ENCODE measurements at places on chromosomes 13 and 19. TPM values are rescaled to one million over a fixed set of nuclear protein-coding genes. Genes with fewer than 3 reads are reported as not detected.

LRRC63 gene
- total RNA-seq: 0.41 TPM

PIP5K1C gene
- total RNA-seq: 12.8 TPM

SCAMP4 gene
- 51.6 TPM for total RNA-seq

LACC1 gene
- 22.9 TPM for total RNA-seq

PROZ gene
- not detected for total RNA-seq

ETV2 gene
- total RNA-seq: 1.6 TPM

TNNT1 gene
- 4.3 TPM for total RNA-seq

DNA sequence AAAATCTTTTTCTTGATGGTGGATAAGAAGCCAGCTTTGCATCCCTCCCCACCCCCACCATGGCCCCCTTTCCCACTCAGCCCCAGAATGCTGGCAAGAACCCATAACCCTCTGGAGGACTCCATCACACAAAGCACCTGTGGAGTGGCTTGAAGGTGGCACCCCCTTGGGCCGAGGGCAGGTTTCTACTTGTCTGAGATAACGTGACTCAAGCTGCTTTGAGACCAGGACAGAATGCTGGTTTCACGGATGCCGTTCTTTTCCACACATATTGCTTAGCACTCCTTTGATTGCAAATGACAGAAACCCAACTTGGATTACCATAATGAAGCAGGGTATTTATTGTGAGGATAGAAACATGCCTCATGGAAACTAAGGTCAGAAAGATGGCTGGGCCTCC is 82.2 kb downstream of the LACC1 start:
- no peak for DNase-seq

DNA sequence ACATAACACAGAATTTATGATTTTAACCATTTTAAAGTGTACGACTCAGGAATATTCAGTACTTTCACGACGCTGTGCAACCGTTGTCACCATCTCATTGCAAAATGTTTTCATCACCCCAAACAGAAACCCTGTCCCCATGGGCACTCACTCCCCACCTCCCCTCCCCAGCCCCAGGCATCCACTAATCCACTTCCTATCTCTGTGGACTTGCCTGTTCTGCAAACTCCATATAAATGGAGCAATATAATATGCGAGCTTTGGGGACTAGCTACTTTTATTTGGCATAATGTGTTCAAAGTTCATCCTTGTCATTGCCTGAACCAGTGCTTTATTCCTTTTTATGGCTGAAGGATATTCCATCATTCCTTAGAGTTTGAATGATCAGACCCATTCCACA is 7.3 kb upstream of the INSR start:
- DNase-seq: no peak

GRCh38 chr19:49528211-49528771 is 488 bp downstream of the RCN3 start:
- peak; percentile 81 for DNase-seq

DNA sequence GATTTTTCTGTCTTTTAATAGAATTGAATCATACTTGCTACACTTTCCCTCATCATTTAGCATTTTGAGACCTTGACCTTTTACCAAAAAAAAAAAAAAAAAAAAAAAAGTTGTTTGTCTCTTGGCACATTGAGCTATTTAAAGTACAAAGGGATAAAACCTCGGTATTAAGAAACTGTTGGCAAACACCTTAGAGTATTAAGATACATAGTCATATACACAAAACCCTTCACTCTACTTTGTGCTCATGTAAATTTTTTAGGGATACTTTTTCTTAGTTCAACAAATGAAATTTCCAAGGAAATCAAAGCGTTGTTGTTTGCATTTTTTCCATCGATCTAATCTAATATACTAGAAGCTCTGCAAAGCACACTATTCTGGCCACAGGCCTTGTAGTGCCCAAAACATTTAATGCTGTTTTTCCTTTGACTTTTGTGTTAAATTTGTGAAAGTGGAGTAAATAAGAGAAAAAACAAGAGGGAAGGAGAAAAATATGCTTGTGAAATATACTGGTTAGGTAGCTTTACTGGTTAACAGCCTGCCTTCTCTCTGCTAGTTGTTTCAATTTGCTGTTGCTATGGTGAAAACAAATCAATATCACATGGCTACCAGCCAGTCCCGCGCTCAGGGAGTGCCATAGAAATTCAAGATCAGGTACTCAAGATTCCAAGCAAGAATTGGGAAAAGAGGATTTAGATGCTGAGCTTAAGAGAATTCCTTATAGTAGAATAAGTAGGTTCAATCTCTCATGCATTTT is 2.6 kb downstream of the MBNL2 start:
- peak; percentile 57 for DNase-seq

DNA sequence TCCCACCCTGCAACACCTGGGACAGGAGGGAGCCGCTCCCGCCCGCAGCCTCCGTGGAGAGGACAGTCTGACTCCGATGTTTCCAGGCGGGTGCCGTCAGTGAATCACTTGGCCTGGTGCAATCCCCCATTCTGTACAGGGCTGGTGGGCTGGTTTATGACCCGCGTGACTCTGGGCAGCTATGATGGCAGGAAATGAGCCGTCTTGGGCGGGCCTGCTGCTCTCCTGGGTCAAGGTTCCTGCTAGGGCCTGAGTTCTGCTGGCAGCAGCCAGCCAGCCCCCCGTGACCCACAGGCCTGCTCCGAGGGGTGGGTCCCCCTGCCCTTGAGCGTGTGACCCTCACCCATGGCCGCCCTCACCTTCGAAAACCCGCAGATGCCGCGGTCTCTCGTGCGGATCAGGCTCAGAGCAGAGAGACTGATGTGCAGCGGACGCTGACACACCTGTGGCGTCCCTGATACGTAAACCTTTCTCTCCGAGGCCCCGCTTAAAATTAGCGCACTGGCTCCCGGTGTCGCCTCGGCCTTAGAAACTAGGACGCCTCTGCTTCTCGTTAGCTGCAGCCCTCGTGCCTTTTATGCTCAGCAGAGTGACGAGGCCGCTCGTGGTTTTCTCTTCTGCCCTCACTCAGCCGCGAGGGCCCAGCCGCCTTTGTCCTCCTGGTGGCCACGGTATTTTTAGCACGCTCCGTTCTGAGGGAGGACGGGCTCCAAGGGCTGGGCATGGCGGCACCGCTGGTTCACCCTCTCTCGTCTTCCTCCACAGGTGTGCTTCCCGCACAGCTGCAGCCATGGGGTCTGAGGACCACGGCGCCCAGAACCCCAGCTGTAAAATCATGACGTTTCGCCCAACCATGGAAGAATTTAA is 63.4 kb downstream of the KDM4B start:
- DNase-seq: no peak

DNA sequence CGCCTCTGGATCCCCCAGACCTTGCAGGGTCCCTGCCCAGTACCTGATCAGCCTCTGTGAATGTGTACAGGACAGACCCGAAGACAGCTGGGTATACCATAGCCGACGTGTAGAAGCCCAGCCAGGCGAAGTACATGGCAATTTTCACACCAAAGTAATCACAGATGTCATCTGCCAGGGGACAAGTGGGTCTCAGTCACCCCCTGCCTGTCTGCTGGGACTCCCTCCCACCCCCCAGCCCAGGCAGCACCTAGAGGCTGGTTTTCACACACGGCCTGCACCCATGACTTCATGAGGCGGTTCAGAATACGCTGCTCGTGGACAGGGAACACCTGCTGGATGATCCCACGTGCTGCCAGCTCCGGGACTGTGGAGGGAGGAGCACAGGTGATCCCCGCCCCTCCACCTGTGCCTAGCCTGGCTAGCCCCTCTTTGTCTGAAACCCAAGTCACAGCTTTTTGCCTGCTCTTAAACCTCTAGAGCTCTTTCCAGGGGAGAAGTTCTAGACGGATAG is 3.6 kb downstream of the ANO8 start:
- DNase-seq: no peak

DNA sequence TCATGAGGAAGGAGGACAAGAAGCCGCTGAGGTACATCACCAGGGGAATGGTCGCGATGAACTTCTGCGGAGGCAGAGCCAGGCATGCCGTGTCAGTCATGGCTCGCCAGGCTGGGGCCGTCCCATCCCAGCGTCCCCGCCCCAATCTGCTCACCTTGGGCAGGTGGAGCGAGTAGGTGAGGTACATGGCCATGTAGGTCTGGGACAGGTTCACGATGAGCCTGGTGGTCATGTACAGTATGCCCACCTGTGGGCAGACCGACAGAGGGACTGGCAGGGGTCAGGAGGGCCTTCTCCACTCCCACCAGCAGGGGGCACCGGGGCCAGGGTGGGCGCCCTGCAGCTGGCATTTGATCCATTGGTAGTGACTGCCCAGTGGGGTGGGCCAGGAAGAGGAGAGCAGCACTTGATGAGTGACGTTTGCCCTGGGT is 8.3 kb downstream of the TEKTIP1 start:
- DNase-seq: no peak

GRCh38 chr19:50492303-50493052 is 15.8 kb upstream of the GARIN5A start:
- no peak for DNase-seq

- no peak for DNase-seq
Measured at GRCh38 chr19:54268936-54269335, 11.9 kb upstream of the LILRB5 start.

DNA sequence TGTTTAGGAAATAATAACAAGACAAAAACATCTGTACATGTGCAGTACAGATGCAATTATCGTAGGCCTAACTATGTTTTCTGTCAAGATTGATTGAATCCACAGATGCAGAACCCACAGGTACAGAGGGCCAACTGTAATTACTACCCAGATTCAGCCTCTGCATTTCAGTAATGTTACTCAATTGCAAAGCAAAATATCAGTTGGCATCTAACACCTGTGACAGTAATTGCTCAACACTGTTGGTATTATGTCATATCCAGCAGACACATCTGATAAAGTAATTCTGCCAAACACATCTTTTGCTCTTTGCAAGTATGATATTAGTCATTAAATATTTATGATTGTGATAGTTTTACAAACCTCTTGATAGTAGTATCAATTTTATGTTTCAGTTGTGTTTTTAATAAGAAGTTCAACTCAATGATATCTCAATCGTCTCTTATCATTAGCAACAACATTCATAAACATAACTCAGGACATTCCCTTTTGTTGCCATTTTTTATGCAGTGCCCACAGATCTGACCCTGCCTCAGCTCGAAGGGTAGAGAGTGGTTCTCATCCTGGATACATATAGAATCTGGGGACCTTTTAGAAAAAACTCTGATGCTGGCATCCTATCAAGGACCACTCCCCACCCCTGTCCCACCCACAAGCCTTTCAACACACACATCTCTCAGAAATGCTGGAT is 104.7 kb downstream of the MYCBP2 start:
- DNase-seq: no peak

DNA sequence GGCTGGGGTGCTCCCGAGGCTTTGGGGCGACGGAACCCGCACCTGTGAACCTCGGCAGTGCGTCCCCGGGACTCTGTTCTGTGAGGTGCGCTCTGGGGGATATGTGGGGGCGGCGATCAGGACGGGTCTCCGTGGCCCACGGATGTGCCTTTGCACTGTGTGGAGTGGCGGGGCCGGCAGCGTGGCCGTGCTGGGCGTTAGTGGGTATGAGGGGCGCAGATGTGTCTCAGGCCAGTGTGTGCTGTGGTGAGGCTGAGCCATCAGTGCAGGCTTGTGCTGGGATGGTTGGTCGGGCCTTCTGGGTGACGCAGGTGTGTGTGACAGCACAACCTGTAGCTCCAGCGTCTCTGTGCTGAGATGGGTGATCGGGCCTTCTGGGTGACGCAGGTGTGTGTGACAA is 16.9 kb downstream of the ZNF331 start:
- DNase-seq: no peak

DNA sequence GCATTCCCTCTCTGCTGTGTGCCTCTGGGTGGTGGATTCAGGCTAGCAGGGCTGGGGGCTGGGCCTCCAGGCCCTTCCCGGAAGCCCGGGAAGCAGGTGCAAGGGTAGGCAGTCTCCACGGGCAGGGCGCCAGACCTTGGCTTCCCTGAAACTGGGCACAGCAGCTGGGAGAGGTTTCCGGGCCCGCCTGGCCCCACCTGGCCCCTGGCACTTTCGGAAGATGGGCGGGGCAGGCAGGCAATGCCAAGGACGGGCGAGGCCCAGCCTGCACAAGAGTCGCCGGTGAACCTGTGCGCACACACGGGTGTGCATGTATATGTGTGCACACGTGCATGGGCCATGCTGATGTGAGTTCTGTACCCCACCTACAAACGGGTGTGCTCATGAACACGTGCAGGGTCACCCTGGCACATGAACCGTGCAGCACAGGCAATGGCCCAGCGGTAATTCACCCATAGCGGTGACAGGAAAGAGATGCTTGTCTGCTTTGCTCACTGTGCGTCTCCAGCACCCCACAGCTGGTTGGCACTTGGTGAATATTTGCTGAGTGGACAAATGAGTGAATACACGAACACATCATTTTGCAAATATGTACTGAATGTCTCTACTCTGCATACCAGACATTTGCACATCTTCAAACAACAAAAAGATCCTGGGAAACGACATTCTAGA is 15.3 kb downstream of the GADD45B start:
- DNase-seq: peak; percentile 70

DNA sequence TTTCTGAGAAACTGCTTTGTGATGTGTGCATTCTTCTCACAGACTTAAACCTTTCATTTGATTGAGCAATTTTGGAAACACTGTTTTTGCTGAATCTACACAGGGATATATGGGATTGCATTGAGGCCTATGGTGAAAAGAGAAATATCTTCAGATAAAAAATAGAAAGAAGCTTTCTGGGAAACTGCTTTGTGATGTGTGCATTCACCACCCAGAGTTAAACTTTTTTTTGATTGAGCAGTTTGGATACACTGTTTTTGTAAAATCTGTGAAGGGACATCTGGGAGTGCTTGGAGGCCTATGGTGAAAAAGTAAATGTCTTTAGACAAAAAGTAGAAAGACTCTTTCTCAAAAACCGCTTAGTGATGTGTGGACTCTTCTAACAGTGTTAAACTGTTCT is 1683.8 kb downstream of the UQCRFS1 start:
- DNase-seq: no peak

DNA sequence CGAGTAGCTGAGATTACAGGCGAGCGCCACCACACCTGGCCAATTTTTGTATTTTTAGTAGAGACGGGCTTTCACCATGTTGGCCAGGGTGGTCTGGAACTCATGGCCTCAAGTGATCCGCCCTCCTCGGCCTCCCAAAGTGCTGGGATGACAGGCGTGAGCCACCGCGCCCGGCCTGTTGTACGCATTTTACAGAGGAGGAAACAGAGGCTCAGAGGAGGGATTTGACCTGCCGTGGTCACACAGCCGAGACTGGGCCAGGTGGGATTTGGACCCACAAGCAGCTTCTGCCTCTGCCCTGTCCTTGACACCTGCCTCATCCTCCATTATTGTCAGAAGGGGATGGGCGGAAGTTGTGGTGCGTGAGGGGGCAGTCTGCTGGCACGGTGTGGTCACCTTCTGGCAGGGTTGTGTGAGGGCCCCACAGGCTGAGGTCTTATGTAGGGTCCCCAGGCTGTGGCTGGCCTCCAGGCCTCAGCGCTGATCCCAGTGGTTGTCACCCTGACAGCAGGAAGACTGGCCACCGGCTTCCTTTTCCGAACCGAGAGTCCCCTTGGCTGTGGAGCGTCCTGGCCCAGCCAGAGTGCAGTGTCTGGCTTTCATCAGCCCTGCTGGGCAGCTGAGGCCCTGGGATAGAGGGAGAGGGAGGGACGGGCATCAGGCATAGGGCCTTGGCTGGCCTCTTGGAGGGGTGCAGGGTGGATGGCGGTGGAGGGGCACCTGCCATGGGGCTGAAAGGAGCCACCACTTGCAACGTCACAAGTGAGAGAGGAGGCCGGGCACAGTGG is 20.3 kb downstream of the NFIC start:
- DNase-seq: no peak
